ENCODE measurements at places on chromosomes 1 and 21.

DNA sequence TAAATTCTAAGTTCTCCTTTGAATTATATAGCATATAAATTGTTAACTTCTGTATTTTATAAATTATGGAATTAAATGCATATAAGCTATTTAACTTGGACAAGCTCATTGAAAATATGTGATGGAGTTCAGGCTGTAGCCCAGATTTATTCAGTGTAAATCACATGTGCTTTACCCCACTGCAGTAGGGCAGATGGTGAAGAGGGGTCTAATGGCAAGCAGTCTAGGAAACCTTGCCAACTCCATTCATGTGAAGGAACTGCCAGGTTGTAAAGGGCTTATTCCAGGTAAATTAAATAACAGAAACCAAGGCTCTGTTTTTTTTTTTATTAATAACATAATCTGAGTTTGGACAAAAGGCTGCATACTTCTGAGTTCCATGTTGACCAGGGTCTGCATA is 243.2 kb downstream of the NCAM2 start:
- no peak for DNase-seq

- DNase-seq, result no peak
Measured at GRCh38 chr1:21628798-21629393, 40.3 kb downstream of the RAP1GAP start.

DNA sequence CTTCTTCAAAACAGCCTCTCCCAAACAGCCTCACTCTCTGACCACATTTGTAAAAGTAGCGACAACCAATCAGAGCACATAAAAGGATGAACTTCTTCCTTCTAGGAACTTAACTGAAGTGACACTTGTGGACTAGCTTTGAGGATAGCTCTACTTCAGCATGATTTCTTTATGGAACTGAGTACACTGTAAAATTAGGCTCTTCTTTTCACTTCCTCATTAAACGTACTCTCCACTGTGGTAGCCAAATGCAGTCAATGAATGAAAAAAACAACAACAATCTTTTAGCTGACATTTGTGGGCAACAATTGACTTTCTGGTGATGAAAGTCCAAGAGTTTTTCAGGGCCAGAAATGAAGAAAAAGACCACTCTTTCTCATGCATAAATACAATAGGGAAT is 9.6 kb downstream of the LRRC53 start:
- DNase-seq, result no peak

GRCh38 chr1:156499842-156500542 is 583 bp downstream of the MEF2D start:
- DNase-seq, result no peak

GRCh38 chr21:46069719-46070279 is 28.1 kb upstream of the COL6A2 start:
- DNase-seq, result no peak

GRCh38 chr21:38619992-38620479 is 121.8 kb upstream of the ERG start:
- no peak for DNase-seq

GRCh38 chr21:38875694-38876492 is 70.2 kb downstream of the ETS2 start:
- no peak for DNase-seq

All from posterior cingulate gyrus (tissue), 11 donors.